ENCODE measurements at places on chromosomes 1 and 21.
A peak's percentile ranks its signal among the peaks of the same experiment; 100 is the strongest.

GRCh38 chr1:29576510-29576909 is 340.2 kb downstream of the PTPRU start:
- DNase-seq: no peak

- no peak for DNase-seq
Measured at GRCh38 chr1:34871443-34872132, 12.0 kb upstream of the SMIM12 start.

DNA sequence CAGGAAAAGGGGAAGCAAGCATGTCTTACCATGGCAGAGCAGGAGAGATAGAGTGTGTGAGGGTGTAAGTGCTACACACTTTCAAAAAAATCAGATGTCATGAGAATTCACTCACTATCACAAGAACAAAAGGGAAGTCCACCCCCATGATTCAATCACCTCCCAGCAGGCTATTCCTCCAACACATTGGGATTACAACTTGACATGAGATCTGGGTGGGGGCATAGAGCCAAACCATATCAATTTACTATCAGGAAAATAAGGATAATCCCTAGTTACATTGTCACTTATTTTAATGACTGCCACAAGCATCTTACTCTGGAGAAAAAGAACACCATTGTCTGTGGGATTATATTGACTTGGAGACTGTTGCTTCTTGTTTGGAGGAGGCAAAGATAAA is 66.1 kb upstream of the VANGL1 start:
- no peak for DNase-seq

- DNase-seq: no peak
Measured at GRCh38 chr1:154466921-154467417, 35.0 kb upstream of the TDRD10 start.

DNA sequence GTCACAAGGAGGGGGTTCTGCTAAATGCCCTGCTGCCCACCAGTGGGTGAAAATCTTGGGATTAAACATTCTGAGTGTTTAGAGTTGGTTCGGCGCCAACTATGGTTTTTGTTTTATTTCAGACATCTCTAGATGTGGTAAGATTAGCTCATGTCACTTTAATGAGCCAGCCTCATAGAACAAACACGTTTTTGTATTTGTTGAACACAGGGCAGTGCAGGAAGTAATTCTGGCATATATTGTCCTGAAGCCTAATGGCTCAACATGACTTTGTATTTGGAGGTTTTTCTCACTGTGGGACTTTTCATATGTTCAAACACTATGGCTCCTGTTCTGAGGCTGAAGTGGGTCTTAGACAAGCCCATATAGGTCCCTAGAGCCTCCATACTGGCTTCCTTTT is 107.8 kb downstream of the NGF start:
- DNase-seq: peak; percentile 55

DNA sequence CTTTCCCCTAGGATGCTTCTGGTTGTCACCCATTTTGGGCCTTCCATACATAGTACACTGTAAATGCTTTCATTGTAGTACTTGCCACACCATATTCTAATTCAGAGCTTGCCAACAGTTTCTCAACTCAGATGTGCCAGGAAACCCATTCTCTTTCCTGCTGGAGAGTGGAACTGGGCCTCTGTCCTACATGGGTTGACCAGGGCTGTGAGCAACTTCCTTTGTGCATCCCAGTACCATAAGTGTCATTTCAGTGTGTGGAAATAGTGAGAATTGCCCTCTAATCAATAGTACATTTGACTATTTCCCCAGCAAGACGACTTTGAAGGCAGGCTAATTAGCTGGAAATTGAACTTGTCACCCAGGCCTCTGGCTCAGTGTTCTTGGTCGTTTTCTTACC is 74.8 kb downstream of the MTR start:
- no peak for DNase-seq

DNA sequence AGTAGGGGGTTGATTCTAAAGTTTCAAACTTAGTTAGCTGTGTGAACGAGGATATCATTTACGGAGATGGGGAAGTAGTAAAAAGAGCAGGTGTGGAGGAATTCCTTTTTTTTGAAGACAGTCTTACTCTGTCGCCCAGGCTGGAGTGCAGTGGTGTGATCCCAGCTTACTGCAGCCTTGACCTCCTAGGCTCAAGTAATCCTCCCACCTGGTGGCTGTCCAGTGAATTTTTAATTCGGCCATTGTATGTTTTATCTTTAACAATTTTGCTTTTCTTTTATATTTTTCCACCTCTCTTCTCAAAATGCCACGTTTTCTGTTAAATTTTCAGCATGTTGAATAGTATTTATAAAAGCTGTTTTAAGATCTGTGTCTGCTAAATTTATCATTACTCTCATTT is 12.3 kb upstream of the CENPF start:
- DNase-seq: no peak

- peak; percentile 20 for DNase-seq
Measured at GRCh38 chr1:201025571-201026002, 2.1 kb upstream of the KIF21B start.

DNA sequence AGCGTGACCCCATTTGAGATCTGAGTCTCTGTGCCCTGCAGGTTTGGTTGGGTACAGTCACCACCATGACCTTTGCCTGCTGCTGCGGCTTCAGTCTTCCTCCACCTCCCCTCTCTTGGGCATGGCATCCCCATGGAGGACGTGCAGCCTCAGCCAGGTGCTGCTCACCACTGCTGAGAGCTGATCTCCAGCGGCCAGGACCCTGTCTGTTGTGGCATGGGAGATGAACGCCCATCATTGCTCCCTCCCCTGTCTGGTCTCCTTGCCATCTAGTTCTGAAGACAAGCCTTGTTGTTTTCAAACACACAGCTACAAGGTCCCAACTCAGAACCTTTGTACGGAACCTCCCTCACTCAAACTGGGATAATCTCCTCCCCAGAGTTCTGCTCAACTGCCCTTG is 19.2 kb upstream of the PKP1 start:
- no peak for DNase-seq

DNA sequence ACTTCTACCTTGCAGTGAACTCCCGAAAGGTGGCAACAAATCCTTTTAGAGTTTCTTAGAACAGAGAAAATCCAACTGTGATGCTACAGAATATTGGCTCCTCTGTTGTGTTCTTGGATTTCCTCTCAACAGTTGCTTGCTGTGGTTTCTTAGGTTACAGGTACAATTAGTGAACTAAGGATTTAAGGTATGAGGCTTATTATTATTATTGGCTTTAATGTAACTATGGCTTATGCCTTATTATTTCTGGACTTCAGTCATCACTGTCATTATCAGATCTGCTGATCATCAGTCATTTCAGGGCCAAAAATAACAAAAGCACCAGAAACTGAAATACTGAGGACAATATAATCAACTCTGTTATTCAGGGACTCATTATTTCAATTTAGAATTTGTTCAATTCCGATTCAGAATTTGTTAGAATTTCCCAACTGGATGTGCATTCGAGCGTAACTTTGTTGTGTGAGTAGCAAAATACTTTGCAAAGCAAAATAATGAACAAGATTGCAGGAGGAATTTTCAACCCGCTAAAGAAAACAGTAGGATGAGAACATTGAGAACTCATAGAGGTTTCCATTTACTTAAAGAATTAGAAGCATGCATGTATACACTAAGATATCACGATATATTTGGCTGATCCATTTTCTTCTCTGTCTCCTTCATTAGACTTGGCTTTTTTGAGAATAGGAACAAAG is 65.5 kb upstream of the AK4 start:
- DNase-seq: no peak

DNA sequence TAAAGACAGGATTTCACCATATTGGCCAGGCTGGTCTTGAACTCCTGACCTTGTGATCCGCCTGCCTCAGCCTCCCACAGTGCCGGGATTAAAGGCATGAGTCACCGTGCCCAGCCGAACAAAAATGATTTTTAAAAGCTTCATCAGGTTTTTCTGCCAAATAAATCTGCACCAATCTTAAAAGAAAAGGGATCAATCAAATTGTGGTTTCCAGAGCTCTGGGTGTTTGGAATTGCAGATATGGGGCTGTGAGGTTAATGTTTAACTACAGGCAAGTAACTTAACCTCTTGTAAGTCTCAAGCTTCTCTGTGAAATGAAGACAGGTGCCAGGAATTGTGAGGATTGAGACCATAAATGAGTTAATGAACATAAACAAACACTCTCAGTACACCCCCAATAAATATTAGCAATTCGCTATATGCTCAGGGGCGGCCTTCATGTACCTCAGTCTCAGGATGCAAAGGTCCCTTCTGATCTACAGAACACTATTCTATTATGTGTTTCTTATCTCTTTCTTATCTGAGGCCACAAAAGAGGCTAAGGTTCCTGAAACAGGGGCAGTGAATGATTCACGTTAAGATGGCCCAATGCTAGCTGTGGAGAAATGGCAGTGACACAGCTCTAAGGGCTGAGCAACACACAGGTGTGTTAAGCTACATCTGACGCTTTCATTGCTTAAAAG is 7.1 kb upstream of the GNPAT start:
- peak; percentile 69 for DNase-seq

DNA sequence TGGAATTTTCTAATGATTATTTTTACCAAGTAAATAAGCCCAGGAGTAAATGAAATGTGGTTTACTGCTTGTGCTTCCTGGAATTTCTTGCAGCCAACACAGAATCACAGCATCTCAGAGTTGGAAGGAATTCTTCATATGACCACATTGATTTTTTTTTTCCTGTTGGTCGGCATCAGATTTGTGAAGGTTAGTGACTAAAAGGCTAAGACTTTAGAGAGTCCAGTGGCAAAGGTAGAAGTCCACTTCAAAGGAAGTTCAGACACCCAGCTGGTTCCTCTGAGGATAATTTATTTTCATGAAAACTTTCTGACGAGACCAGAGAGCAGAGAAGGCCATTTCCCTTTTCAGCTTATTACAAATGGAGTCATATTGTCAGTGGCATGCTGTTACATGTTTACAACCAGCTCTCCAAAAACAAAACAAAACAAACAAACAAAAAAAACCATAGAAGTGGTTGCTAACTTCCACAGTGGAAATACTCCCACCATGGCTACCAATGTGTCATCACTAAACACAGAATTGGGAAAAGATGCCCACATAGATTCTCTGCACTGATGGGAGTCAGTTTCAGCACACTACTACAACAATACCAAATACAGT is 77.2 kb upstream of the CDC42BPA start:
- no peak for DNase-seq

DNA sequence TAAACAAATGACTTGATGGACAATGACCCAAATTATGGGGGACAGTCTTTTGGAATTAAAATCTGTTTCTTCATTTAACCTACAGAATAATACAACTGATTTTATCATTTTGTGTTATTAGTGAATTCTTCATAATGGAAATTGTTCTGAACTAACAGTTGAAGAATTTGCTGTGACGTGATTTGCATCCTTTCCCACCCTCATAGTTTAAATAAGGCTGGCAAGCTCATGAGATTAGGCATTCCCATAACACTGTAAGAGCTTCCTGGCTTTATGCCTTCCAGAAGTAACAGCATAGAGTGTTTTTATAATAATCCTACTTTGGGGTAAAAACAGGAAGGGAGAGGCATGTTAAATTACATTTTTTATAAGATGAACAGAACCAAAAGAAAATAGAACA is 95.7 kb downstream of the ATP6V1G3 start:
- DNase-seq: no peak

DNA sequence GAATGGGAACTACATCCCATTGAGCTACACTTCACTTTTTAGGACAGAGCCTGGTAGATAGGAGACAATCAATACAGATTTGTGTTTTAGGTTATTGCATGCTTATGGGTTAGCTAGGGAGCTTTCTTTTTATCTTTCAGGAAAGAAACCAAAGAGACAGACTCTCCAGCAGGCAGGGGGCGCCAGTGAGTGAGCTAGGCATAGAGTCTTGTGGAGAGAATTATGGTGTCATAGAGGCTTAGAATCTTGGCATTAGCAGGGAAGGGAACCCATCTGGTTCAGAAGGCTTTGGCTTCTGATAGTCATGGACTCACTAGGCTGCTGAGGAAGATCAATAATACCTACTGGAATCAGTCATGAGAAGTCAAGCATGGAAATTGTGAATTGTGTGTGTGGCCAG is at the start of gene SMCP:
Gene SMCP (plus strand): TSS at position 281 of the 400 bp plus-strand sequence. CDS start 6,101 bp downstream, outside the sequence.
- DNase-seq: peak; percentile 18

DNA sequence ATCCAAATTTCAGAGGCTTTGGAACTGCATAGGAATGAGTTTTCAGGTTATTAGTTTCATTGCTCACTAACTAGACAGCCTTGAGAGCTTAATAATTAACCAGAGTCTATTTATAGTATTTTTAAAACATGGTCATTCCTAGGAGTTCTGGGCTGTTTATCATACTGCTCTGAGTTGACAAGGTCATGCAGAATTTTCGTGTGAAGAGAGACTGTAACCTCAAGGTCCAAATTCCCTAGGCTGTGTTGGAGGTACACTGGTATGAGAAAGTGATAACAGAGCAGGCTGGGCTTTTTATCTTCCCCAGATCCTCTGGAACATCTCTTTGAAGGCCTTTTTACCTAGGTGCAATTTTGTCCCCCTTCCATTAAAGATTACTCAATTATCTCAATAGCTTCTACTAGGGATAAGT is 736.3 kb downstream of the LTN1 start:
- DNase-seq: peak; percentile 50

DNA sequence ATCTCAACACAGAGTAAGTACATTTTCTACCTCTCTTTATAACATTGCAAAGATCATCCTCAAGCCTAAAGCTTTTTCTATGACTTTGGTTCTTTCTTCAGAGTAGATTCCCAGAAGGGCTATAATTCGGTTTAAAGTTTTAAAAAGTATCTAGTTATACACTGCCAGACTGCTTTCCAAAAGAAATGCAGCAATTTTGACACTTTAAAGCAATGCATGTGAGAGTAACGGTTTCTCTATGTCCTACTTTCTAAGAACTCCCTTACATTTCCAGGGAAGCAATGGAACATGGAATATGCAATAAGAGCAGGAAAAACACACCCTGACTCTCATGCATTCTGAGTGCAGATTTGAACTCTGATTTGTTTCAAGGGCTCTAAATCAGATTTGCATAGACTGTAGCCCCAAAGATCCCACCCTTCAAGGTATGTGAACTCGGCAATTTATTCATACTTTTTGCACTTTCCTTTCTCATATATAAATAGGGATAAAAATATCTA is 331.6 kb downstream of the HHIPL2 start:
- no peak for DNase-seq

DNA sequence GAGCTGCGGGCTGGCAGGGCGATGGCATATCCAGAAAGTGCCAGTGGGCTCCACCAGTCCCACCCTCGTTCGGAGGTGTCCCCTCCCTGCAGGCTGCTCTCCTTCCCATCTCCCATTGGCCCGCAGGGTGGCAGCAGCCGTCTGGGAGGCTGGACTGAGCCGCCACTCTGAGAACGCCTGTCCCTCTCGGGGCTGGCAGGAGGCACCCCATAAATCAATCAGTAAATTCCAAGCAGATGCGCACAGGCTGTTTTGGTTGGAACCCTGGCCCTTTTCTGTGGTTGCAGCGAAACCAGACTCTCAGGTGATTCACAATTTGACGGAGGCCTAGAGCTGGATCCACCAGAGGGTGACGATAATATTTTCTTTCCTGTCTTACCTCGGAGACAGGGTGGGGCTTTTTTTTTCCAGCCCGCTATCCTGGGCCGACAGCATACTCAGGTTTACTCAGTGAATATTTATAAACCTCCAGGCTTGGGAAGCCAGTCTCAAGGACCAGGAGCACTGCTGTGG is 99.7 kb downstream of the GLIS1 start:
- DNase-seq: no peak

- DNase-seq: no peak
Measured at GRCh38 chr1:209249785-209250440, 333.6 kb upstream of the CAMK1G start.

Measured in DMS53 (cell line).